H7 (cell line): ENCODE measurements at places on chromosomes 16 and 17. TPM values are rescaled to one million over a fixed set of nuclear protein-coding genes. Genes with fewer than 3 reads are reported as not detected.

DNA sequence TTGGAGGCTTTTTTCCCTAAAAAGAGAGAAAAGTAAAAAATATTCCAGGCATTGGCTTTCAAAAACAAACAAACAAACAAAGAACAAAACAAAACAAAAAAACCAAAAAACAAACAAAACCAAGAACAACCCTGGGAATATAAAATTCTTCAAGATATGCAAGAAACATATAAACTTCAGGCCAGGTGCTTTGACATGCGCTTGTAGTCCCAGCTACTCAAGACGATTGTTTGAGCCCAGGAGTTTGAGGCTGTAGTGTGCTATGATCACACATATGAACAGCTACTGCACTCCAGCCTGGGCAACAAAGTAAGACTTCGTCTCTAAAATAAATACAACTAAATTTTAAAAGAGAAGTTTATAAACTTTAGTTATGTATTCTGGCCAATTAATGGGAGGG is 52.5 kb upstream of the TEX2 start:
- DNase-seq: no peak

PRR15L gene
- total RNA-seq: 0.10 TPM in 1 of 2 replicates, not detected in the other

DNA sequence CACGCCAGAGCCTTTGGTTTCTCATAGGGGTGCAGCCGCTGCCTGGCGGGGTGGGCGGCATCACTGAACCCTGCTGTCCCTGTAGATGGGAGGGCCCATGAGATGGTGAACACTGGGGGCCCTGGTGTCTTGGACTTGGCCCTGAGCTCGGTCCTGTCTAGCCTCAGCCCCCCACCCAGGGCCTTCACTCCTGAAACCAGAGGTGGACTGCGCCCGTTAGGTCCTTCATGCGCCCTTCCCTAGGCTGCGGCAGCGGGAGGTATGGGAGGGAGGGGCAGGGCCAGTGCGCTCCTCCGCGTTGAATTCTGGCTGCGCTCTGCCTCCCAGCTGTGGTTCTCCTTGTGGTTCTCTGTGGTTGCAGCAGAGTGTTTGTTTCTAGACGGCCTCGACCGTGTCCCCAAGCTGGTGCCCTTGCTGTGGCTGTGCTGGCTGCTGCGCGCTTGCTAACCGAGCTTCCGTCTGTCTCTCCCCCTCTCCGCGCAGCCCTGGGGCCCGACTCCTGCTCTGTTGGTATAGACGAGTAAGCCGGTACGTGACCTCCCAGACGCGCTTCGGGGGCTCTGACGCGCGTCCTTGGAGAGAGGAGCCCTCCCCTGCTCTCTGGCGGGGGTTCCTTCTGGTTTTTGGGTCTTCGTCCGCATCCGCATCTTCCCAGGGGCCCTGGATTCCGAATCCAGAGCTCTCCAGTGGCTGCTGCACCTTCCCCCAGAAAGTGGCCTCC is 7.4 kb upstream of the NUDT16L1 start:
- no peak for DNase-seq

DNA sequence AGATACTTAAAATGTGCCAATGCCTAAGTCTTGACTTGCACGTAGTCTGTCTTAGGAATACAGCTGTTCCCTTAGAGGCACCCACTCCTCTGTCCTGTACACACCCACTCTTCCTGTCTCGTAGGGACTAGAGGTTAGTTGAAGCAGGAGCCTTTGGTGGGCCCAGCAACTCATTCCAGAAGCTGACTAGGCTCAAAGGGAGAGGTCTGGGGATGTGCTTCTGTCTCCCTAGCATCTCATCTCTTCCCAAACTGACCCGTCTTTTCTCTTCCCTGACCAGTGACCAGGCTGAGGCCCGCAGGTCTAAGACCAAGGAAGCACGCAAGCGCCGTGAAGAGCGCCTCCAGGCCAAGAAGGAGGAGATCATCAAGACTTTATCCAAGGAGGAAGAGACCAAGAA is 4.2 kb downstream of the RPL19 start:
- no peak for DNase-seq

DNA sequence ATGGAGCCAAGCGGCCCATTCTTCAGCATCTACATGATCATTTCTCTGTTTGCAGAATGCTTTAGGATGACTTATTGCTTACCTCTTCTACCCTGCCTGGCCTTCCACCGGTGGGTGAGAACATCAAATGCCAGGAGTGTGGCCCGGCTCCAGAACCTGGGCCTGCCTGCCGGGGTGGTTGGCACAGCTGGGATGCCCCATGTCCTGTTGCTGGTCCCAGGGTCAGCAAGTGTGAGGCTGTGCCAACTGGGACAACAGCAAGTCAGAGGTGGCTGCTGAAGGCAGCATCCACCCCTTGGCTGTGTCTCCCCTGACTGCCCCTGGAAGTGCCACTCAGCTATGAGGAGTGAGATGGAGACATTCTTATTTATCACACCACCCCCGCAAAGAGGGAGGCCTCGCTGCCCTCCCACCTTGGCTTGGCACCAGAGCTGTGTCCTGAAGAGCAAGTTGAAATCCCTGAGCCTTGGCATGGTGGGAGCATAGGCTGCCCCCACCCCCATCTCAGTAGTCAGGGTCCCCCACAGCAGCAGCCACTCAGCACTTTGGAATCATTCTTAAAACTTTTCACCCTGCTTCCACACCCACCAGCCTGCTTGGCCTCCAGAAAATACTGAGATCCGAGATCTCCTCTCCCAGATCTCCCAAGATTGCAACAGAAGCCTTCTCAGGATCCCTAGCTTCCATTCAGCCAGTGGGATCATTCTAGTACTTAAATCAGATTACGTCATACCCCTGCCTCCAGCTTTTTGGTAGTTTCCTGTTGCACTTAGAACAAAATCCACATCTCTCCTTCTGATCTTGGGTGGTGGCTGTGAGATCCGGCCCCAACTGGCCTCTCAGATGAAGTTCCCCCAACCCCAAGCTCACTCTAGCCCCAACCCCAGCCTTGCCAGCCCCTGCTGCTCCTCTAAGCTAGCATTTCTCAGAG is 127.5 kb downstream of the SOCS1 start:
- DNase-seq: no peak

GUCY2D gene
- total RNA-seq: not detected in 2 replicates

PRSS33 gene
- total RNA-seq: not detected in 2 replicates

DNA sequence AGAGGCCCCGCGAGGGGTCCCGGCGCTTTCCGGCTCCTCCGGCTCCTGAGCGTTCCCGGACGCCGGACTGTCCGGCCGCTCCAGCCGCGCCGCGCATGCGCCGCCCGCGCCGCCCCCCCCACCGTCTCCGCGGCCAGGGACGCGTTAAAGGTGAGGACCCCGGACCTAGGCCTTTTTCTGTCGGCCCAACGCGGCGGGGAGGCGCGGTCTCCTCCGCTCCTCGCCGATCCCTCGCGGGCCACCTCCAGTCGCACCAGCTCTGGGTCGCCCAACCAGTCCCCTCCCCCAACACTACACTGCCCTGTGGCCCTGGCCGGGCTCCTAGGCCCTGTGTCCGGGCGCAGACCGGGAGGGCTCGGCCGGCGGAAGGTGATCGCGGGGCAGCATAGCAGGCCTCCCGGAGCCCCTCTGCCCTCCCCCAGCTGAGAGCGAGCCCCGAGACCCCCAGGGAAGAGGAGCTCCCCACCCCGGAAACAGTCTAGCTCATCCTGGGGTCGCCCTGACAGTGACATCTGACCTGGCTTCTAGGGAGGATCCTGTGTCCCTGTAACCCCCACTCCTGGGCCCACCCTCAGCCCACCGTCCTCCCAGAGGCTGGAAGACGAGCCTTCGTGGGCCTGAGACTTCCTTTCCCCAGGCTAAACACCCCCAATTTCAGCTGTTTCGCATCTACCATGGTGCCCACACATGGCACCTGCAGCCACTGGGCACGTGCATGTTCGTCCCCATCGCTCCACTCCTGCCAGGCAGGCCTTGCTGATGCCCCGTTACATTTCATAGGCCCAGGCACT is 14.7 kb upstream of the BCAR1 start:
- DNase-seq: peak; percentile 100

DNA sequence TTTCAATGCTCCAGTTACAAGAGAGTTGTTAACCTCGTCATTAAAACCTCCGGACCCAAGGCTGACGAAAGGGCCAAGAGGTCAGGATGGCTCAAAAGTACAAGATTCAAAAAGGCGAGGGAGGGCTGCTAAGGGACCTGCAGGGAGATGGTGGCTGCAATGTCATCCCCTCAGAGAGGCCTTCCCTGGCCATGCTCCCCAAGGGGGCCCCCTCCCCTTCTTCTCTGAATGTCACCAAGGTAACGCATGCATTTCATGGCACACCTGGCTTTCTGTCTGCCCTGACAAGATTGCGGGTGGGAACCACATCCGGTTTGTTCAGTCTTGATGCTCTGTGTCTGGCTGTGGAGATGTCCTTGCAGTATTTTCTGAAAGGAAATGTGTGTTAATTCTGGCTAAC is 89.9 kb downstream of the C16orf78 start:
- peak; percentile 34 for DNase-seq

DNA sequence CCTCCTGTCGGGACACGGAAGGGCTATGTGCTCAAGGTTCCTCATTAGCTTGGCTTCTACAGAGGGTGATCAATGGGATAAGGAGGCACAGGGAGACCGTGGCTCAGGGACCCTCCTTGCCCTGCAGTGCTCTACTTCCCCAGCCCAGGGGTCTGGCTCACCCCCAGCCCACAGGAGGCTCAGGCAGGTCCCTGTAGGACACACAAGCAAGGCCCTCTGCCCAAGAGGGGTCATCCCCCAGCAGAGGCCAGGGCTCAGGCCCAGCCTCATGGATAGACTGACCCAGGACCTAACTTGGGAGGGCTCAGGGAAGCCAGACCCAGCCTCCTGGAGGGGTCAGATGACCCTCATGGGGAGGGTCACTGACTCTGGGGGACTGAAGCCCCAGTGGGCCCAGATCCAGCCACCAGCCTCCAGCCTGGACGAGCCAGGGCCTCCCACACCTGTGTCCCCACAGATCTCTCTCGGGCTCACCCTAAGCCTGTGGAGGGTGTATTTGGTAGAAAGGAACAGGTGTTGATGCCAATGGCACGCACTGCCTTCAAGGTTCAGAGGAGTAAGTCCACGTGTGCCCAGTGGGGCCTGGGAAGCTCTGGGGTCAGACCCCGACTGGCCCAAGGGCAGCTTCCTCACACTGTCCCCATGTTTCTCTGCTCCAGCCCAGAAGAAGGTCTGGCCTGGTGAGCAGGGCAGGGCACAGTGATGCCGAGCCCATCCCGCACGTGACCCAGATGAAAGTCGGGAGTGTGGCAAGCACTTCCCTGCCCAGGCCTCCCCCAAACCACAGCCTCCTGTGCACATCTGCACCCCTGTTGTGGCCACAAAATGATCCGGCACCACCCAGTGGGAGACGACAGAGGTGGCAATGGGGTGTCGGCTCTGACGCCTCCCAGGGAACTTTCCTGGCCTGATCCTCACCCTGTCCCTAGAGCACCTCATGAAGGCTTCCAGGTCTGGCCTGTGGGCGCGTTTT is 10.9 kb upstream of the KRTAP17-1 start:
- no peak for DNase-seq

EMP2 gene
- total RNA-seq: 7.1 and 8.1 TPM in 2 replicates

WNT3 gene
- total RNA-seq: 29.9 and 31.9 TPM in 2 replicates

DNA sequence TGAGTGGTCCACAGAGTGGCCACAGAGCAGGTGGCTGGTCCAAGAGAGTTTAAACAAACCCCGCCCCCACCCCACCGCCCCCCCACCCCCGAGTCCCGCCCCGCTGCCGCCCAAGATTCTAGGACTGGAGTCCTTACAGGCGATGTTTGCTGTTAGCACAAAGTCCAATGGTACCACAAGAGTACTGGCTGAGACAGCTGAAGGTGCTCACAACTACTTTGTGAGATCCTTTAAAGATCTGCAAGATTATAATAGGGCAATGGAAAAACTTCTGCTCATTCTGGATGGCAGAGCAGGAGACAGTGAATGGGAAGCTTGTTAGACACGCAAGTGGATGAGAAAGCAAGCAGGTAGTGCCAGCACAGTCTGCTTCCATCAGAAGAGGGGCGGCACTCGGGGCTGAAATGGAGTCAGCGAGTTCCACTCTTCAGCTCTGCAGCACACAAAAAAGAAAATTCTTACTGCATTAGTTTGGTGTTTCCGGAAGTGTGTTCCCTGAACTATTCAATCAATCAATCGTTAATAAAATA is 4.7 kb upstream of the TEKT3 start:
- no peak for DNase-seq

DNA sequence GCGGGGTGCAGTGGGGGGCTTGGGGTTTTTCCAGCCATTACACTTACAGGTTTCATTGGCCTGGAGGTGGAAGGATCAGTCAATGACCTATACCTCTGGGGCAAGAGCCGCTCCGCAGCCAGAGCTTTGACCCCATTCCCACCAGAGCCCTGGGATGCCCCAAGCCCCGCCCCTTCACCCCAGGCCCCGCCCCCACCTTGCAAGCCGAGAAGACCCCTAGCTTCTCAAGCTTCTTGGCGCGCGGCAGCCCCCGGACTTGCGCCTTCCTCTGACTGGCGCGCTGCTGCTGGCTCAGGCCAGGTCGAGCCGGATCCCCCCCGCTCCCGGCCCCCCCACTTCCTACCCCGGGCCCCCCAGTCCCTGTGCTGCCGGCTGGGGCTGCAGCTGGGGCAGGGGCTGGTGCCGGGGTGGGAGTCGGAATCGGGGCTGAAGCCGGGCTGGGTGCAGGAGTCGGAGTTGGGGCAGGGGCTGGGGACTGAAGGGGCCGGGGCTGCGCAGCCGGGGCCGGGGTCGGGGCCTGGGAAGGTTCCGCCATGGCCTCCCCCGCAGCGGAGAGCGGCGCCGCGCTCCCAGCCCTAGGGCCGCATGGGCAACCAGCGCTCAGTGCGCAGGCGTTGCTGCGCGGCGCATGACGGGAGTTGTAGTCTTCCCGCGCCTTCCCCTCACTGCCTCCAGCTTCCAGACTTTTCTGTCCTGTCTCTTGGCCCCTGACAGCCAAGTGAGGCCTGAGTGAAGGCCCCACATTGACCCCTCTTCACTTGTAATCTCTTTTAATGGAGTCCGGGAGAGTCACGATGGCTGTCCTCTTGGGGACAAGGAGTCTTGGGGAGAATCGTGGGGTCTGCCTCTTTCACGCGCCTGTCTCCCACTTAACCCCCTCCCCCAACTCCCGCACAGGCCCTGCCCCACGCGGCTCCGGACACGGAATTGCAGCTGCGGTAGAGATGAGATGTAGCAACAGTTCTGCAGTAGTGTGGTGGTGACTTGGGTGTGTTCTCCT is at the start of gene KAT2A:
KAT2A (minus strand) TSS at position 598 of the 1,000 bp plus-strand sequence; CDS start at position 535, 63 bp downstream.
- DNase-seq: peak; percentile 98

ADGRG1 gene
- 0.38 and 0.44 TPM in 2 replicates for total RNA-seq

GRCh38 chr16:46884513-46885293 is 541 bp downstream of the GPT2 start:
- DNase-seq: peak; percentile 70

DNA sequence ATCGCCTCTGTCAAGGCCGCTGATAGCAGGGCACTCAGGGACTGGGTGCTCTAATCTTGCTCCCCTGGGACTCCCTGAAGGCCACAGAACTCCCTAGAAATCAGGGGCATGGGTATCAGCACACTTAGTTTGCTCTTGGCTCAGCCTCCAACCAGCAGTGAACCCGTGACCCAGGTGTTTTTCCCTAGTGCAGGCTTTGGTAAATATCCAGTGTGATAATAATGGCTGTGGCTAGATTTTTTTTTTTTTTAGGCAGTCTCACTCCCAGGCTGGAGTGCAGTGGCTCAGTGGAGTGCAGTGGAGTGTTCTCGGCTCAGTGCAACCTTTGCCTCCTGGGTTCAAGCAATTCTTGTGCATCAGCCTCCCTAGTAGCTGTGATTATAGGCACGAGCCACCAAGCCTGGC is 10.3 kb downstream of the NUPR1 start:
- no peak for DNase-seq

- DNase-seq: no peak
These were observed 81.8 kb downstream of the CPPED1 start for GRCh38 chr16:12721841-12722421.
